ENCODE measurements at places on chromosomes 12 and 14. TPM values are rescaled to one million over a fixed set of nuclear protein-coding genes. Genes with fewer than 3 reads are reported as not detected.

Gene RNF212B
- not detected for total RNA-seq

Gene HPD
- total RNA-seq, result 138 TPM

Gene TSPAN19
- not detected for total RNA-seq

Gene CLEC6A
- total RNA-seq, result not detected

Gene CNTN1
- 0.07 TPM for total RNA-seq

Gene TMTC1
- 1.8 TPM for total RNA-seq

GRCh38 chr12:31326736-31327659 is 1.0 kb upstream of the SINHCAF start:
- DNase-seq, result no peak
- H3K27ac ChIP-seq, result no peak overlapping the region
- peak overlapping the region; percentile 69 for H3K4me3 ChIP-seq
- H3K4me1 ChIP-seq, result peaks cover 21% of the 10 kb centered on the region

DNA sequence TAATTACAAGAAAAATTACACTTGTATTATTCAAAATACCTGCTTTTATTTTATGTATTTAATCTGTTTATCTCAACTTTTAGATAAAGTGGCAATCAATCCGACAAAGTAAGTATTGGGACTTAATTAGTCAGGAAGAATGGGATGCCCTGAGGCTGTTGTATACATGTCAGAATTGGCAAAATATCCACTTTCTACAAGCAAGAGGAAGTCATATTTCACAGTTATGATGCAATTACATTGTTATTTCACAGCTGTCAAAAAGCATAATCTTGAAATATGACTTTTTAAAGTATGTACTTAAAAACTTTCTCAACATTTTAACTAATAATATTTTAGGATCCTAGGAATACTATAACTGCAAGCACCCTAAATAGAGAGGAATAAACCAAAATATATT is 357.1 kb upstream of the MGAT4C start:
- no peaks in the 10 kb centered on the region for H3K36me3 ChIP-seq
- no peaks in the 10 kb centered on the region for H3K27me3 ChIP-seq
- H3K4me3 ChIP-seq, result no peak overlapping the region
- DNase-seq, result no peak

DNA sequence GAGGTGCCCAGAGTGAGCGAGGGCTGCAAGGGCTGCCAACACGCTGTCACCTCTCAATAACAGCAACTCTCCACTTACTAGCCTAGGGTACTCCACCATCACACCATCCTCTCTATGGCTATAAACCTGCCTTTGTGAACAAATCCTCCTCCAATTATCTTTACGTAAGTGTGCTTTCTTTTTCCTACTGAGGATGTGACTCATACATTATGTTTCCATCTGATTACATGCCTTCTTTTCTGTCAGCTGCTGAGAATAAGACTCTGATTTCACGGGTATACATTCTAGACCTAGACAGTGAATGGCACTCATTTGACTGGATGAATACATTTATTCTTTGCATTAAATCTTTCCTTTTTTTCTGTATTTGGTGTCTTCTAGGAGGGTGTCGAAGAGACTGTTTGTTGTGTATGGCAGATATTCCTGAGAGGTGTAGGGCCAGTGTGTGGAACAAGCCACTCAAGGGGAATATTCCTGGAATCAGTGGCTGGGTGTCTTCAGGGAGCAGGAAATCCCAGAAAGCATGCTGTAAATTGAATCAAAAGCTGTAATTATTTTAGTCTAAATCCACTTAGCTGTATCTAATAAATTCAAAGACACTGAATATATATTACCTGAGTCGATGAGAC is 327.3 kb upstream of the TMTC1 start:
- no peaks in the 10 kb centered on the region for H3K4me1 ChIP-seq
- no peak overlapping the region for H3K4me3 ChIP-seq
- H3K27me3 ChIP-seq, result no peaks in the 10 kb centered on the region
- DNase-seq, result no peak
- no peak overlapping the region for H3K27ac ChIP-seq

GRCh38 chr12:72295101-72295500 is 22.9 kb downstream of the TRHDE start:
- H3K27me3 ChIP-seq, result no peaks in the 10 kb centered on the region
- H3K4me1 ChIP-seq, result no peaks in the 10 kb centered on the region
- no peak for DNase-seq
- no peak overlapping the region for H3K27ac ChIP-seq
- no peaks in the 10 kb centered on the region for H3K36me3 ChIP-seq

DNA sequence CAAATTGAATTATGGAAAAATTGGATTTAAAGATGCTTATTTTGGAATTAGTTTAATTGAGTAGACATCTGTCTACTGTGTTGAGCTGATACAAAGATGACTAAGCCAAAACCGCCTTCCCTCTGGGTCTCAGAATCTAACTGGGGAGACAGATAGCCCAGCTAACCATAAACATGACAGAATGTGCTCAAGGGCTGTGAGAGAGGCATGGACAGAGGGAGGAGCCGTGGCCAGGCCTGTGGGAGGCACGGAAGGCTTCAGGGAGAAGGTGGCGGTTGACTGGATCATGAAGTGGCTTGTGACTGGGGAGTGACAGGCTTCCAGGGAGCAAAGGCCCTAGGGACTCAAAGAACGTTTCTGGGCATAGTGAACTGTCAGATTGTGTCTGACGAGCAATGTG is 74.6 kb downstream of the DACT1 start:
- H3K4me3 ChIP-seq, result no peak overlapping the region
- H3K36me3 ChIP-seq, result no peaks in the 10 kb centered on the region
- no peaks in the 10 kb centered on the region for H3K4me1 ChIP-seq
- no peak for DNase-seq
- no peak overlapping the region for H3K27ac ChIP-seq

DNA sequence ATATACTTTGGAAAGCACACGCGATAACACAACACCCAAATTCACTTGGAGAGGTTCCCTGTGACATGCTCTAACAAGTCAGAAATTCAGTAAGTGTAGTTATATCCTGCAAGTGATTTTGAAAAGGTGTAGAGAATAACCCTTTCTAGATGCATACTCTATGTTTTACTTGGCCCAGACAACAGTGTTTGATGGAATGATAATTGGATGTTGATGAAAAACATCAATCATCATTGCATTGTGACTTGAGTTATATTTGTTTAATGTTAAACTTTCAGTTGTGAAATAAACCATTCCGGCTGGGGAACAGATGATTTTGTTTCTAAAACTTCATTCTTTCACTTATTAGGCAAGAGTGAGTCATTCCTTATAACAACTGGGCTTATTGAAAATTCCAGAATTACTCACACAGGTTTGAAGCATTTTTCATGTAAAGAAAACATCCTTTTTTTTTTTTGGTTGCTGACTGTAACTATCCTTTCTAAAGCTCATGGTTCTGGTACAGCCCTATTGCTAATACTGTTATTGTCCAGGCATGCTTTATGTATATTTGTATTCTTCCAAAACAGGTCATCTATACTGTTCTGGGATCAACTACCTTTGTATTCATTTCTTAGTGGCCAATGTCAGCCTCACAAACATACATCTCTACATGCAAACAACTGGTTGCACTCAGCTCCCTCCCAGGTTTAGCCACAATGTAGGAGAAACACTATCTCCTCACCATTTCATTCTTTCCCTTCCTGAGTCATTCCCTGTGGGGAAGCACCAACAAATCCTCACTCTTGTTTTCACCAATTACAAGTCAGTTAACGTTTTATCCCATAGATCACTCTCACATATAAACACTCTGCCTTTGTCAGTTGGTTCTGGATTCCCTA is 121.2 kb upstream of the LRIG3 start:
- H3K27ac ChIP-seq, result no peak overlapping the region
- no peaks in the 10 kb centered on the region for H3K36me3 ChIP-seq
- H3K4me1 ChIP-seq, result no peaks in the 10 kb centered on the region
- no peak overlapping the region for H3K4me3 ChIP-seq

DNA sequence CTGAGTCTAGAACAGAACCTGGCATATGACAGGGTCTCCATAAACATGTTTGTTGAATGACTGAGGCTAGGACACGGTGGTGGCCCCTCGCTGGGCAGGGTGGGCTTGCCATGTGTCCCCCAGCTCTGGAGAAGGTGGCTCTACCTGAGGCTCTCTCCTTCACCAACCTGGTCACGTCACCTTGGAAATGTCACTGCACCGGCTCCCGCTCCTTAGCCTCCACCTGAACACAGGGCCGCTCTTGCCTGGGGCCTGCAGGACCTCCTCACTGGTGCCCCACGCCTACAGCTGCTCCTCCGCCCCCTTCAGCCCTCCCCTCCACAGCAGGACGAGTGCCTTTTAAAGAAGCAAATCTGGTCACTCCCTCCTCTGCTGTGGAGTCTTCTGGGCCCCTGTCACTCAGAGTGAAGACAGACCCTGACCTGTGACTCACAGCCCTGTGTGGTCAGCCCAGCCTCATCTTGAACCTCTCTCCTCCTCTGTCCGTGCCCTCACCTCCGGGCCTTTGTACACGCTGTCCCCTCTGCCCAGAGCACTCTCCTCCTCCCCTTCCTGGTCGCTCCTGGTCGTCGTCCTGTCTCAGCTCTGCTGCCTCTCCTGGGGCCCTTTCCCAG is 81.0 kb downstream of the ADGRD1 start:
- H3K36me3 ChIP-seq, result no peaks in the 10 kb centered on the region
- no peak overlapping the region for H3K4me3 ChIP-seq
- no peaks in the 10 kb centered on the region for H3K27me3 ChIP-seq
- no peak overlapping the region for H3K27ac ChIP-seq
- no peak for DNase-seq

GRCh38 chr12:75859868-75860267 is 171.7 kb downstream of the PHLDA1 start:
- H3K36me3 ChIP-seq, result no peaks in the 10 kb centered on the region
- no peak for DNase-seq
- no peaks in the 10 kb centered on the region for H3K27me3 ChIP-seq
- H3K4me3 ChIP-seq, result no peak overlapping the region
- no peak overlapping the region for H3K27ac ChIP-seq

DNA sequence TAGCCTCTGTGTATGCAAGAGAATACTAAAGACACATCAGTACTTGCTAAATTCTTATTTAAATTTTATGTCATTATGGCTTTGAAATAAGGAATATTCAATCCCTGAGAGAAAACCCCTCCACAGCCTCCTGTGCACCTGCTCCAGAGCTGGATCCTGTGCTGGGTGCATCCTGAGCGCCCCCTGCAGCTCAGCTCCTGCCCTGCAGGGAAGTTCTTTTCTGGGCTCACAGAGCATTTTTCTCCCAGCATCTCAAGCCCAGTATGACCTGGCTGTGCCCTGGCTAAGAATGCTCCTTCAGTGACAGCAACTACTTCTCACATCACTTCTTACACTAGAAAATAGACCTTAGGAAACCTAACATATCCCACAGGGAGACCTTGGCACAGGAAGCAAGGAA is 1211.7 kb downstream of the TMEM121 start:
- H3K27me3 ChIP-seq, result no peaks in the 10 kb centered on the region
- no peak overlapping the region for H3K4me3 ChIP-seq
- H3K27ac ChIP-seq, result no peak overlapping the region
- no peak for DNase-seq

- H3K4me1 ChIP-seq, result peaks cover 58% of the 10 kb centered on the region
- H3K36me3 ChIP-seq, result peaks cover 49% of the 10 kb centered on the region
- no peak overlapping the region for H3K4me3 ChIP-seq
- no peak overlapping the region for H3K27ac ChIP-seq
- H3K27me3 ChIP-seq, result no peaks in the 10 kb centered on the region
- DNase-seq, result peak; percentile 67
Measured at GRCh38 chr12:57154804-57155434, 7.5 kb upstream of the LRP1-AS start.

DNA sequence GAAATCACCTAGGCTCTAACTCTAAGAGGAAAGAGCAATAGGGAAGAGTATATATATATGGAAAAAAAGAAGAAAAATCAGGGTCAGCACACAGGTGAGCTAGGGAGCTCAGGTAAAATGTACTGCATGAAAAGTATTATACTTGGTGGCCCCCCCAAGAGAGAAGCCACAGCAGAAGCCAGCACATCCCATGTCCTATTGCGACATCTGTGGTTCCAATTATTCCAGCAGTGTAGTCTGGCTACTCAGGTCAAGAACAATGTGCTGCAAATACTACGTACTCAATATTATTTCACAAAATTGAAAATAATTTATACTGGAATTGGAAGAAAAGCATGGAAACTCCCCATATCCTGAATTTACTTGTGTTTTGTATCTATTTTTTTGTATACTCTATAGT is 85.5 kb downstream of the CEP83 start:
- no peak for DNase-seq
- no peaks in the 10 kb centered on the region for H3K27me3 ChIP-seq
- no peak overlapping the region for H3K27ac ChIP-seq
- H3K4me3 ChIP-seq, result no peak overlapping the region
- H3K4me1 ChIP-seq, result no peaks in the 10 kb centered on the region
- H3K36me3 ChIP-seq, result no peaks in the 10 kb centered on the region

GRCh38 chr14:64951724-64952123 is 9.2 kb upstream of the GPX2 start:
- H3K4me1 ChIP-seq, result peaks cover 44% of the 10 kb centered on the region
- no peak overlapping the region for H3K27ac ChIP-seq
- no peaks in the 10 kb centered on the region for H3K27me3 ChIP-seq
- H3K4me3 ChIP-seq, result no peak overlapping the region
- DNase-seq, result no peak
- H3K36me3 ChIP-seq, result 0 out of 3 replicates have a peak, but pooled peaks cover 5% of the 10 kb centered on the region

DNA sequence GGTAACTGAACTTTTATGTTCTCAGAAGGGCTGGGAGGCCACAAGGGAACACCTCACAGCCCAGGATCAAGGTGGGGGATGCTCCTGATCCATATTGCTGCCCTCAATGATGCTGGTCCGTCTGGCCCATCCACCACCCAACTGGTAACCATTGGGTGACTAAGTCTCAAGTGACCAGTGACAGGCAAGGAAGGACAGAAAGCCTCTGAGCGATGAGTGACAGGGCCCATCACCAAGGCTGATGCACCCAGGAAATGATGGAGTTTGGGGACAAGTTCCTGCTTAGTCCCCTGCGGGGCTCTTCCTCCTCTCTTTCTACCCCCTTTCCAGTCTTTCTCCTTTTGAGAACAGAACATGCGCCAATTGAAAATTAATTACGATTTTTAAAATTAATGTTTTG is 2.6 kb upstream of the MMP19 start:
- peaks cover 19% of the 10 kb centered on the region for H3K27me3 ChIP-seq
- DNase-seq, result no peak
- no peak overlapping the region for H3K27ac ChIP-seq
- no peak overlapping the region for H3K4me3 ChIP-seq
- no peaks in the 10 kb centered on the region for H3K36me3 ChIP-seq

- no peaks in the 10 kb centered on the region for H3K27me3 ChIP-seq
- no peaks in the 10 kb centered on the region for H3K36me3 ChIP-seq
- H3K4me3 ChIP-seq, result no peak overlapping the region
- DNase-seq, result no peak
- no peak overlapping the region for H3K27ac ChIP-seq
- no peaks in the 10 kb centered on the region for H3K4me1 ChIP-seq
Measured at GRCh38 chr14:79598339-79598738, 613.0 kb downstream of the DIO2 start.

- peaks cover 20% of the 10 kb centered on the region for H3K27me3 ChIP-seq
- H3K27ac ChIP-seq, result no peak overlapping the region
- H3K4me1 ChIP-seq, result no peaks in the 10 kb centered on the region
- DNase-seq, result no peak
- H3K36me3 ChIP-seq, result no peaks in the 10 kb centered on the region
Measured at GRCh38 chr14:105666420-105666819, 140.0 kb downstream of the TMEM121 start.

- H3K4me1 ChIP-seq, result no peaks in the 10 kb centered on the region
- peaks cover 12% of the 10 kb centered on the region for H3K27me3 ChIP-seq
- H3K27ac ChIP-seq, result no peak overlapping the region
- no peak for DNase-seq
Measured at GRCh38 chr12:132167611-132168310, 23.5 kb downstream of the NOC4L start.

- no peak overlapping the region for H3K27ac ChIP-seq
- H3K27me3 ChIP-seq, result peaks cover 3% of the 10 kb centered on the region
- H3K4me3 ChIP-seq, result no peak overlapping the region
Measured at GRCh38 chr12:5184186-5184585, 140.5 kb downstream of the KCNA5 start.

Data from HepG2 (cell line).